ENCODE measurements at places on chromosomes 1 and 21.

GRCh38 chr1:206631085-206631509 is 4.2 kb upstream of the DYRK3 start:
- DNase-seq, result no peak

GRCh38 chr1:79283451-79283850 is 276.9 kb upstream of the ADGRL4 start:
- DNase-seq, result no peak

DNA sequence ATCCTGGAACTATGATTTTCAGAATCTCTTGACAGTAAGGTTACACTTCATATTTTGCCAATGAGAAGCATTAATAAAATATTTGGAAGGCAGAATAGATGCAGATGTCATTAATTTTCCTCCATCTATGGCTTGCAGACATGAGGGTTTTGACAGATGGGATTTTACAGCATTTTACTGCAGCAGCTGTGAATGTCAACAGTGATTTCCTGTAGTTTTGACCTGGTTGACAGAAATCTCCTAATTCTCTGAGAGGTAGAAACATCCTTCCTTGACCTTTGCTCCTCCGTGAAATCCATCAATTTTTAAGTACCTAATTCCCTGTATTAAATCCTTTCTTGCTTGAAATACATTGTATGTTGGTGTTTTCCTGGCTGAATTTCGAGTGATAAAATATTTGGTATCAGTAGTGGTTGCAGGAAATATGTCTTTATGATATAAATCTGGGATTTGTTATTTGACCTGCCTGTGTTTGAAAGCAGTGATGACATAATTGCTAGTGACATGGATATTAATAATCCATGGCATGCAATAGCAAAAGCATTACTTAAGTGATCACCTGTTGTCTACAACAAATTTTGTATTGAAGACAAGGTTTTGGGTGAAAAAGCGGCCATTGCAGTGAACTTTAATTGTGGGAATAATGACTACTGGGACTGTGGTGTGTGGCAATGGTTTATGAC is 73.9 kb downstream of the HLX start:
- DNase-seq, result no peak

DNA sequence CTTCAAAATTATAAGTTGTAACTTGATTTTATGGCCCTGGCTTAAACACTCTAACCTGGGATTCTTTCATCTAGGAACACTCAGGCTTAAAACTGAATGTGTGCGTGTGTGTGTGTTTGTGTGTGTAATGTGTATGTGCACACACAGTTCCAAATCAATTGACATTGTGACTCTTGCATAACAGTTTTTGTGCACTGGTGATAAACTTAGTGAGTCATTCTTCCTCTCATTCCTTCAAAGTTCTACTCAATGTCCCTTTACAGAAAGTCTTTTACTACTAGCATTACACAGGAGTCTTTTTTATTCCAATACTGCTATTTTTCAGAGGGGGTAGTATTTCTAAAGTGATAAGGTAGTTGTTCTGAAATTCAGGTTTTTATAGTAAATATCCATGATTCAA is 943.6 kb downstream of the KCNT2 start:
- DNase-seq, result no peak

DNA sequence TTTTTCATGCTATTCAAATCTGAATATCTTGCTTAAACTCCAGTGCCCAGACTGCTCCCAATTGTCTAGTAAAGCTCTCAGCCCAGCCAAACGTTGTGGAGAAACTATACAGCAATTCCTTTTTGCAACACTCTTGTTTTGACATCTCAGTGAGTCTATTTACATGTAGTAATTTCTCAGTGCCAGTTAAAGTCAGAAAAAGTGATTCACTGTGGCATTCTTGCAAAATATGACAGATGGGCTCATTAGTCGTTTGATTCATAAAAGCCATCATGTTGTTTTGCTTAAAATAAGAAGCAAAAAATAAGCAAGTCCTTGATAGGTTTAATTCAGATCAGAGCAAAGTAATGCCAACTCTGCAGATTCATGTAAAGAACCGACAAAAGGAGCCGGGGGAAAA is 20.7 kb upstream of the TMPRSS15 start:
- DNase-seq, result no peak

GRCh38 chr1:169900571-169900970 is 6.9 kb upstream of the SCYL3 start:
- no peak for DNase-seq

DNA sequence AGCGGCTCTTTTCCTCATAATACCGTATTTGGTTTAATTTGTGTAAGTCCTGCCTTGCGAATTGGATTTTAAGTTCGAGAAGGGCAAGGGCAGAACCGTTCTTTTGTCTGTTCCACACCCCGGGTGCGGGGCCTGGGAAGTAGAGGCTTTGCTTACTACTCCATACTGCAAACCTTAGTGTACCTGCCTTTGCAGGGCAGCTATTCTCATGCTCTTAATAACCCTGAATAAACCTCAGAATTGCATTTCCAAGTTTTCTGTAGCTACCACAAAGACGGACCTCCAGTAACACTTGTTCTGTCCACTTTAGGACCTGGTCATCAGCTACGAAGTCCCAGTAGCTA is 657 bp upstream of the HNRNPU start:
- DNase-seq, result peak; percentile 9

DNA sequence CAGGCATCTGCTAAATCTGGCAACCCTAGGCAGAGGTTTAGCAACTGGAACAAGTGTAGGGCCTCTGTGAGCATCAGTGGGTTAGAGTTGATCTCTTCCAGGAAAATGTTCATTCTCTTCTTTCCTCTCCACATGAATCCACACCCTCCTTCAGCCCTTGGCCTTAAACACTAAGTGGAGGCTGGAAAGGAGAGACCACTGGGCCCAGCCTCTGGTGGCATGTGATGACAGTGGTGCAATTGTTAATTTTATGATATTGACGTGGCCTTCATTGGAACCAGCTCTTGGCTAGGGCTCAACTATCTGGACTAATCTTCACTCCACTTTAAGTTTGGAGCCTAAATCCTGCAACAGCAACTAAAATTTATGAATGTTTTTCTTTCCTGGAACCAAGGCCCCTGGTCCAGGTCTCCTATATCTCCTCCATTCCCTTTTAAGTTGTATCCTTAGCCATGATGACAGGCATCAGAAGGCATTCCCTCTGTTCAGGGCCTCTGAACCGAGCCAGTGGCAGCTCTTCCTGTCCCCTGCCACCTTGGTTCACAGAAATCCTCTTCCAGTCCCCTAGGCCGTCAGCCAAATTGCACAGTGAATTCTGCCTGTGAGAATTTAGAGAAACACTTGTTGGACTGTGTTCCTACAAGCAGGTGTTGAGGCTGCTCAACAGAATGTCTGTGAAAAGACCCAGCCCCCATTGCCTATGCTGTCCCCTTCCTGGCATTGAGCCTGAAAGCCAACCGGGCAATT is 132.2 kb downstream of the PSMG1 start:
- DNase-seq, result no peak

- DNase-seq, result no peak
Observed at GRCh38 chr1:211370669-211371068, 44.0 kb downstream of the TRAF5 start.

- peak; percentile 73 for DNase-seq
Observed at GRCh38 chr1:234772345-234773147, 162.6 kb upstream of the IRF2BP2 start.

DNA sequence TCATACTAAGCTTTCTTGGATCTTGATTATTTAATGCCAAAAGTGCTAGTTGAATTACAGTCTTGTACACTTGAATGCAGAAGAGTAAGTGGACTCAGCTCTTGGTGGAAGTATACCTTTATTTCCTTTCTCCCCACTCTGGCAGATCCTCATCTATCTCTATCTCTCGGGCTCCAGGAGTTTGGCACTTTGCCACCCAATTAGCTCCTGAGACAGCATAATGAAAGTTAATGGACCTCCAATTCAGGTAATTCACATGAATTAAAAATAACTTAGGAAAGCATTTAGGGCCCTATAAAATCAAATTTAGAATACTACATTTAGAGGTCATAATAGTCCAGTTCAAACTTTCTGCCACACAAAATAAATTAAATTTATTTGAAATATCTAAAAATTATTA is 67.4 kb downstream of the OLFM3 start:
- no peak for DNase-seq

DNA sequence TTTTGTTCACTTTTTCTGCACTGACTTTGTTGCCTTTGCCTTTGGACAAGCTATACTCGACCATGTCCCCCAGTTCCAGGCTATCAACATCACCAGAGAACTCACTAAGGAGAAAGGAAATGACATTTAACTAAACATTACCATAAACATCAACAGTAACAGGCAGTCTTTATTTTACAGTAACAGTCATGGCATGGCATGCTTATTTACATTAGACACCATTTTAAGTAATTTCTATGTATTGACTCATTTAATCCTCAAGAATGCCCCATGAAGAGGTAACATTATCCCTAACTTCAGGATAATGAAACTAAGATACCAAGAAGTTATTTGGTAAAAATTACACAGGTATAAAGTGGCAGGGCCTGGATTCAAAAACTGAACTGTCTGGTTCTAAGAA is 8.7 kb upstream of the NRAS start:
- DNase-seq, result no peak

DNA sequence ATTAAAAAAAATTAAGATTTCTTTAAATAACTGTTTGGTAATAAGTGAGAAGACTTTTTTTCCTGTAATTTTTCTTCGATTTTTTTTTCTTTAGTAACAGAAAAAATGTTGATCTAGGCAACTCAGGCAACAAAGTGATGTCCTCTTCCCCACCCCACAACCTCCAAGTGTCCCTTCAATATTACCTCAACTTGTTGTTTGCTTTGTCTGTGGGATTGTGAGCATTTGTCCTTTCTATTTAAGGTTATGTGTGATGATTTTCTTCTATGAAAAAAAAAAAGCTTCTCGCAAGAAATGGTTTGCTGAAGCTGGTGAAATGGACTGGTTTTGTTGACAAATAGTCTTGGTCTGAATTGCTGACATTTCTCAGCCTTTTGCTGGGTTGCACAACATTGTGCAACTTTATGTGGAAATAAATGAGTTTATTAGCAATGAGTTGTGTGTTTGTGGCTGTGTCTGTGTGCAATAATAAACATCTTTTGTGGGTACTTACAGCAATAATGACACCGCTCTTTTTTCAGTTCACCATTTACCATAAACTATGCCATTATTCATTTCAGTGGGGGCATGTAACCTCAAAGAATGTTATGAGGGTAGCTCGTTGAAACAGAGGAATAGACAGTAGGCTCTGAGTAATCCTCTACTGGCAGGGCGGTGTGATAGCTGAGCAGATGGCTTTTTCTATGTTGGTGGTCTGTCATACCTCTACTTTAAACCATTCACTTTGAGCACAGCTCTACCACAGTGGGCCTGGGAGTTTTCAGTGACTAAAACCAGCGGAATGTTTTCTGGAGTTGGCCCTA is 218.4 kb downstream of the HLX start:
- DNase-seq, result no peak

- DNase-seq, result no peak
Observed at GRCh38 chr21:31668651-31669491, 9.4 kb downstream of the SOD1 start.

DNA sequence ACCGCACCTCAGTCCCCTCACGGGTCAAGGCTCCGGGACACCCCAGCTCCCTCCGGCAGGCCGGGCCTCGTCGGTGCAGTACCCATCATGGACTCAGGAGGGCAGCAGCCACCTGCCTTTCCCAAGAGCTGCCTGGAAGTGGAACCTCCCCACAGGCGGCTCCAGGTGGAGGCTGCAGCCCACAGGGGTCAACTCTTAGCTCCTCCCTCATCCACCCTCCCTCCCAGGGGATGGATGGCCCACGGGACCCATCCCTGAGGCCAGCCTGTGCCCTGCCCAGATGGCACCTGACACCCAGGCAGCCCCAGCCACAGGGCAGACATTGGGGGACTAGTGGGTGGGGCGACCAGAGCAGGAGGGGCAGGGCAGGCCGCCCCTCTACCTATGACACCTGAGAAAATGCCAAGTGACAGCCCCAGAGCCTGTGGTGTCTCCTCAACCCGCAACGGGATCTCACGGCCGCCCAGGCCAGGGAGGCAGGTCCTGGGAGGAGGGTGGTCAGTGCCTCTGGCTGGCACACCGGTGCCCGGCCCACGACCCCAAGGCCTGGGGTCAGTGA is 1.2 kb upstream of the ARHGEF16 start:
- DNase-seq, result peak; percentile 61

GRCh38 chr1:225652729-225653462 is at the start of gene ENAH:
ENAH (minus strand) TSS chr1:225653123; CDS start chr1:225652690, 433 bp downstream.
- DNase-seq, result peak; percentile 34

DNA sequence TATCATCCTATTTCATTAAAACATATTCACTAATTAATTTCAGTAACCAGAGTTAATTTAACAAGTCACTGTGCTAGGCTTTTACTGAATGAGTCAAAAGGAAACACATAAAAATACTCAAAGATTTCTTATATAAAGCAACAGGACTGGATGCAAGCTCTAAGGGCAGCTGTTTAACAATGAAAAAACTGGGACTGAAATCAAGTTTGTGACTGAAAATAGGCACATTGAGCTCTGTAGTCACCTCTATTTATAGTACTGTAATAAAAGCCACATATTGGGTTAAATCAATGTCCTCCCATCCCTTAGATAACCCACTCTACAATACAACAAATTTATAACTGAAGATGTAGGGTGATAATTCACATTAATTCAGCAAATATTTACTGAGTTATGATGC is 52.4 kb downstream of the SMYD3 start:
- no peak for DNase-seq

DNA sequence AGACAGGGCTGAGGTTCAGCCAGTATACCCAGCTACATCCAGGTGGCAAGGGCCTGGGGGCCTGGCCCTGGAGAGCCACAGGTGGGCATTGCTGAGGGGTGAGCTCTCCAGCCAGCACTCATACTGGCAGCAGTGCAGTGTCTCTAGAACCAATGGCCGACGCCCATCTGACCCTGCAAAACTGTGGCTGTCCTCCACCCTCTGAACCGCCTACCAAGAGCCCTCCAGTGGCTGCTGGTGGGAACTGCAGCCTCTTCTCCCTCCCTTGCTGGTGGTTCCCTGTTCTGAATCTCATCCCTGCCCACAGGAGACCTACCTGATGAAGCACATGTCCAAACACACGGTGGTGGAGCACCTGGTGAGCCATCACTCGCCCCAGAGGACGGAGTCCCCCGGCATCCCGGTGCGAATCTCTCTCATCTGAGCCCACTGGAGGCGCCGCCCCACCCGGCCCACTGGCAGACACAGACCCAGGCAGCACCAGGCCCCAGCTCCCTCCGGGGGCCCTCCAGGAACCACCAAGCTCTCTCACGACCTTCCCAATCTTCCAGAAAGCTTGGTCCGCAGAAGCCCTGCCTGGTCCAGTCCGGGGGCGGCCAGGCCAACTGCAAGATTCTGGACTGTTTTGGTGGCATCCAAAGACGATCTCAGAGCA is 22.1 kb downstream of the A3GALT2 start:
- DNase-seq, result peak; percentile 48

GRCh38 chr1:30898031-30898815 is 10.3 kb downstream of the SDC3 start:
- no peak for DNase-seq

DNA sequence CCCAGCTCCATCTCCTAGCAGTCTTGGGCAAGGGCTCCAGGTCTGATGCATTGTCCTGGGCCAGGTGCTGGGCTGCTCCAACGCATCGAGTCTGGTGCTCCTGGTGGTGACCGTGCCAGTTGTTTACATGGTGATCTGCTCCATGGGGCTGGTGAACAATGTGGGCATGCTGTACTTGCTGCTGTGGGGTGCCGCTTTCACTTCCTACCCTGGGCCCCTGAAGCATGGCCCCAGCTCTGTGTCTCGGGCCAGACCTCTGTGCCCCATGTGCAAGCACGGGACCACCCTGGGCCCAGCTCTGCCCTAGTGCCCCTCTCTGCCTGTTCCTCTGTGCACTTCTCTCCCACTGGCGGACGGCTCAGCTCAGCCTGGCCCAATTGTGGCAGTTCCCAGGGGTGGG is 119.4 kb downstream of the MAST2 start:
- no peak for DNase-seq

GRCh38 chr1:222624214-222624613 is 6.3 kb downstream of the MIA3 start:
- no peak for DNase-seq
